ENCODE measurements at places on chromosomes 2 and 18. TPM values are rescaled to one million over a fixed set of nuclear protein-coding genes. Genes with fewer than 3 reads are reported as not detected.

GRCh38 chr2:98514879-98515249 lies 70.2 kb downstream of the INPP4A start:
- DNase-seq: no peak

GREB1 gene
- polyA plus RNA-seq: 6.8 TPM

- DNase-seq: no peak
Measured at GRCh38 chr2:207253666-207254345, 88.1 kb upstream of the KLF7 start.

- no peak for DNase-seq
Measured at GRCh38 chr2:233234264-233234663, 17.2 kb upstream of the ATG16L1 start.

DNA sequence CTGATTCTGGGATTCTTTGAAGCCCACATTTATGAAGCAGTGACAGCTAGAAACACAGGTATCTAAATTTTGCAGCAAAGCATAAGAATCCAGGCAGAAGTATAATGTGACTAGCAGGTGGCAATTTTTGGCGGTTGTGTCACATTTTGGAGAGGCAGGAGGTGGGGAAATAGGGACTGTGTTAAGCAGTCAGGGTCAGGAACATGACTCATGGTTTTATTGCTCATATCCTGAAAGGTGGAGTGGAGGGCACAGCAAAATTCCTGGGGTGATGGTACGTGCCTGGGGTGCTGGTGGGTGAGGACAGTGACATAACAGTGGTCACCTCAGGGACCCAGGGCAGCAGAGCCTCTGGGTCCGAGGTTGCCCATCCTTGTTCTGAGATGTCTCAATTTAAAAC lies 63.5 kb upstream of the TTN start:
- DNase-seq: no peak

FER1L5 gene
- polyA plus RNA-seq: 3.2 TPM

DNA sequence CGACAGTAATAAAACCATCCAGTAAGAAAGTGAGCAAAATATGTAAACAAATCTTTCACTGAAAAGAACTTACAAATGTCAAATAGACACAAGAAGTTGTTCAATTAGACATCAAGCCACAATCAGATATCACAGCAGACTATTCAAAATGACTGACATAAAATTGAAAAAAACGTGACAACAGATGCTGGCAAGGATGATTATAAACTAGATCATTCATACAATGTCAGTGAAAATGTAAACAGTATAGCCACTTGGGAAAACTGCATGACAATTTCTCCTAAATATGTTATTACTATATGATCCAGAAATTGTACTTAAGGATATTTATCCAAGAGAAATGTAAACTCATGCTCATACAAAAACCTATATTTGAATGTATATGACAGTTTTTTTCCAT lies 609.4 kb upstream of the CNTNAP5 start:
- DNase-seq: no peak

- DNase-seq: no peak
Measured at GRCh38 chr2:195658541-195658890, 1.5 kb downstream of the SLC39A10 start.

ARMC9 gene
- polyA plus RNA-seq: 7.6 TPM

All from pancreas (tissue), 10 donors.